ENCODE measurements at places on chromosomes 12 and 14.
A peak's percentile ranks its signal among the peaks of the same experiment; 100 is the strongest.

DNA sequence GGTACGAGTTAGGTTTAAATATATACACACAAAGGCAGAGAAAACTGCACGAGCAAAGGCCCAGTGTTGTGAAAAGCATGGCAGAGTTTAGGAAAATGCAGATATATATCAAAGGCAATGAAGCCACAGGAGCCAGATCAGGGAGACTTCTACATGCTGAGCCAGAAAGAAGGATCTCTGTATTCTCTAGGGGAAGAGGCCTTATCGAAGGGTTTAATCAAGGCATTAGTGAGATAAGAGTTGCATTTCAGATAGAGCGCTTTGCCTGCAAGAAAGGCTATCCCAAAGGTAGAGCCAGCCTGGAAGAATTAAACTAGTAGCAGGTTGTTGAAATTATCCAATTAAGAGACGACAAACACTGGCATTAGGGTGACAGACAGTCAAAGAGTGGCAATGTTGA, 7.6 kb downstream of the PTPRO start:
- DNase-seq = no peak

DNA sequence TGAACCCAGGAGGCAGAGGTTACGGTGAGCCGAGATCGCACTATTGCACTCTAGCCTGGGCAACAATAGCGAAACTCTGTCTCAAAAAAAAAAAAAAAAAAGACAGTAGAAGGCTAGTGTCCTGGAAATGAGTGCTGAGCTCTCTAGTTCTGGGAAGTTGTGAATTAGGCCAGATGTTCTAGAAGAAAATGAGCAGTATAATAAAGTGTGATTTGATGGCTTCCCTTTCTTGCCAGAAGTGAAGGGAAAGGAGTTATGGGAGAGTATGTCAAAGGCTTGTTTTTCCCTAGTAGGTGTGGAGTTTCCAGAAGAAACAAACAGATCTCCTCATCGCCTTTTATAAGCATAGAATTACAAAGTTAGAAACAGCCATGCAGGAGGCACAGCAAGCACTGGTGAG, 20.5 kb downstream of the RNF212B start:
- no peak for DNase-seq

DNA sequence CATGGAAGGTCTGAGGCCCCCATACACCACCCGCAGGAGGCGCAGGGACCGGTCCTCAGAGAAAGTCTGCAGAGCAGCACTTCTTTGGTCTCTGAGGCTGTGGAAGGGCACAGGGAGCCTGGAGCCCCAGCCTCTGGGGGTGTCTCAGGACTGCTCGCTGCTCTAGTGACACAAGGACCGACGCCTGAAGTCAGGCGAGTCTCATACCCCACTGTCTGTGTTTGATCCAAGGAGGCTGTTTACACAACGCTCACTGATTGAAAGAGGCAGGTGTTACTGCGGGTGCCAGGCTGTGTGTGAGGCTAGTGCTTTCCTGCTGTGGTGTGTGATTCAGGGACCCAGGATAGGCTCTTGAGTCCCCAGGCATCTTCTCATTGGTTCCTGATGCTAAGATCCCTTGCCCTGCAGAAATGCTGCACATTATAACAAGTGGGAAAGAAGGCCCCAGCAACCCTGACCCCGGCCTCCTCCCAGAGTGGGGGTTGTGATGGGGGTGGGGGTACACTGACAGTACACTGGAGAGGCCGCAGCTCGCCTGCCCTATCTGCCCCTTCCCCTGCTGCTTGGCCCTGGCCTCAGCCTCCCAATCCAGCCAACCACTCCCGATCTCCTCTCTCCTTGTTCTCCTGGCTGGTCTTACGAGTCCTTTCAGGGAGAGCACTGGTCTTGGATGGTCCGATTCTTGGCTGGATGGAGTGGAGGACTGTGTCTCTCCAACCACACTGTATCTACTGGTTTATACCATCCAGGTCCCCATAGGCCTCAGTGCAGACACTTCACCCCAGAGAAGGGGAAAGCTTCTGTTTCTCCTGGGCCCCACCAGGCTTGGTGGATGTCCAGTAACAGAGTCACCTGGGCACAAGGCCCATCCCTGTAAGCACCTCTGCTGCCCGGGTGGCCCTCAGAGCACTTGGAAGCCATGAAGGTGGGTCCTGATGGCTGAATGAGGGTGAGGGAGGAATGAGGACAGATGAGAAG, 6.6 kb downstream of the CACNA2D4 start:
- no peak for DNase-seq

DNA sequence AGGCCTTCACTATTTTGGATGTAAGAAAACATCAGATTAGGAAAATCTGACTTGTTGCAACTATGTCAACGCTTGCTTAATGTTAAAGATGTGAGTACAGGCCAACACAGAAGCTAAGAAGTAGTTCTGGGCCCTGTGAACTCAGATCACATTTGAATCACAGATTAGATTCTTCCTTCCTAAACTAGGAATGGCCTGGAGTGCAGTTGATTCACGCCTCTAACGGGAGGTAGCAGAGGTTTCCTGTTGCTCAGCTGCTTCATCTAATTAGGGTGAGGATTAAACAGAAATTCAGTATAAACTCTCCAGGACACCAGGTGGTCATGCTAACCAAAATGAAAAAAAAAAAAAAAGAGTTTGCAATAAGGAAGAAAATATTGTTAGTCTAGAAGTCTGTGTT, 314.3 kb downstream of the TRHDE start:
- no peak for DNase-seq

- no peak for DNase-seq
These were observed 34.9 kb downstream of the PPHLN1 start for GRCh38 chr12:42360747-42361403.

DNA sequence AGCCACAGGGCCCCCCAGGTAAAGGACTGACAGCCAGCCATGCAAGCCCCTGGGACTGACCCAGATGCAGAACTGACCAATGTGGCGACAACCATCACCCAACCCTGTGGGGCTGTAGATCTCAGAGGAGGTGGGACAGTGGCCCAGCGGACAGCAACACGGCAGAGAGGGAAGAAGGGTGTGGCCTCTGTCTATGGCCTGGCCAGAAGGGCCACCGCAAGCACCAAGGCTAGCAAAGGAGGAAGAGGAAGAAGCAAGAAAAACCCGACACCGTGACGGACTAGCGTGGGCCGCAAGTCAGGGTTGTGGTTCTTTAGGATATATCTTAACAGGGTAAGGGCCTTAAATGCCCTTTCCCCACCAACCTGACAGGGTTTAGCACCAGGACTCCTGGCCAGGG, 71.2 kb downstream of the ITPK1 start:
- peak; percentile 54 for DNase-seq

GRCh38 chr12:51631591-51631990, 40.6 kb downstream of the SCN8A start:
- no peak for DNase-seq

- DNase-seq = no peak
These were observed 9.6 kb downstream of the GSG1 start for GRCh38 chr12:13093848-13094220.

DNA sequence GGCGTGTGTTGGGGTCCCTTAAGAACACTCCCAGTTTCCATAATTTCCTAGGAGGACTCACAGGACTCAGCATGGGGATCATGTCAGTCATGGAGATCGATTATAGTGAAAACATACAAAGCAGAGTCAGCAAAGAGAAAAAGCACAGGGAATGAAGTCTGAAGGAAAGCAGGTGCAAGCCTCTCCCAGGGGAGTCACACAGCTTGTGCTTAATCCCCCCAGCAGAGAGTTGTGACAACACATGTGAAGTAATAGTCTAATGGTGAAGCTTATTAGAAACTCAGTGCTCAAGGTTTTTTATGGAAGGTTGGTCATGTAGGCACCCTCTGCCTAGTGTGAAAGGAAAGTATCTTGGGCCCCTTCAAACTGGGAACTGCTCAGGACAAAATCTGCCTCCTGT, 149.0 kb upstream of the SEL1L start:
- no peak for DNase-seq

GRCh38 chr12:24111616-24112015, 162.1 kb upstream of the SOX5 start:
- DNase-seq = no peak

DNA sequence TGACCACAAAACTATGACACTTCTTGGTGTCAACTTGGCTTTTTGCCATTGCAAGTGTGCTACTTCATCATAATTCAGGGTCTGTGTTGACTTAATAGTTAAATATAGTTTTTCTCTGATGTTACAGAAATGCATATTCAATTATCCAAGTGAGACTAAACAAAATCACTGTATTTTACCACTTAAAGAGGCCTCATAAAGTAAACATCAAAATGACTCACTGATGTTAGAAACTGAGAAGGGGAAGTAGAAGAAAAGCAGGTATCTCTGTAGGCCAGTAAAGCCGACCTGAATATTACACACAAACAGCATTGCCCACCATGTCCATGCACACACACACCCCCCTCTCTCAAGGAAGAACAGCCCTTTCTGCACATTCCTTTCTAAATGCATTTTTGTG, 55.4 kb downstream of the RPAP3 start:
- DNase-seq = no peak

DNA sequence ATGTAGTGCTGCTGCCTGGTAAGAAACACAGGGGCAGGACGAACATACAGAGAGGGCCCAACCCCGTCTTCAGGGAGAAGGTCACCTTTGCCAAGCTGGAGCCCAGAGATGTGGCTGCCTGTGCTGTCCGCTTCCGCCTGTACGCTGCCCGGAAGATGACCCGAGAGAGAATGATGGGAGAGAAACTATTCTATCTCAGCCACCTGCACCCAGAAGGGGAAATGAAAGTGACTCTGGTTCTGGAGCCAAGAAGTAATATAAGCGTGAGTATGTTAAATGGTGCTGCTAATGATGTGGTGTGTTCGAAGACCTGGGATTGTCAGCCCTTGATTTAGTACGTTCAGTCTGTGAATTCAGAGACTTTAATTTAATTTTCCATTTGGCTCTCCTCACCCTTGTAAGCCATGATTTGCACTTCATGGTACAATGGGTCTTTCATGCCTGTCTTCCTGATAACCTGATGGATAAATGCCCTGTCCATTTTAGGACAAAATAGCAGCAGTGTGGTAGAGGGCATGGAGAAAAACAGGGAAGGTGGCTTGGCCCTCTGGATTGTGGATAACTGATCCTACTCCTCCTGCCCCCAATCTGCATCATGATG, 318.9 kb downstream of the SNAPC1 start:
- DNase-seq = no peak

GRCh38 chr14:97710726-97711125, 913.5 kb downstream of the VRK1 start:
- no peak for DNase-seq

GRCh38 chr12:13128291-13128965, 25.0 kb upstream of the GSG1 start:
- DNase-seq = no peak

DNA sequence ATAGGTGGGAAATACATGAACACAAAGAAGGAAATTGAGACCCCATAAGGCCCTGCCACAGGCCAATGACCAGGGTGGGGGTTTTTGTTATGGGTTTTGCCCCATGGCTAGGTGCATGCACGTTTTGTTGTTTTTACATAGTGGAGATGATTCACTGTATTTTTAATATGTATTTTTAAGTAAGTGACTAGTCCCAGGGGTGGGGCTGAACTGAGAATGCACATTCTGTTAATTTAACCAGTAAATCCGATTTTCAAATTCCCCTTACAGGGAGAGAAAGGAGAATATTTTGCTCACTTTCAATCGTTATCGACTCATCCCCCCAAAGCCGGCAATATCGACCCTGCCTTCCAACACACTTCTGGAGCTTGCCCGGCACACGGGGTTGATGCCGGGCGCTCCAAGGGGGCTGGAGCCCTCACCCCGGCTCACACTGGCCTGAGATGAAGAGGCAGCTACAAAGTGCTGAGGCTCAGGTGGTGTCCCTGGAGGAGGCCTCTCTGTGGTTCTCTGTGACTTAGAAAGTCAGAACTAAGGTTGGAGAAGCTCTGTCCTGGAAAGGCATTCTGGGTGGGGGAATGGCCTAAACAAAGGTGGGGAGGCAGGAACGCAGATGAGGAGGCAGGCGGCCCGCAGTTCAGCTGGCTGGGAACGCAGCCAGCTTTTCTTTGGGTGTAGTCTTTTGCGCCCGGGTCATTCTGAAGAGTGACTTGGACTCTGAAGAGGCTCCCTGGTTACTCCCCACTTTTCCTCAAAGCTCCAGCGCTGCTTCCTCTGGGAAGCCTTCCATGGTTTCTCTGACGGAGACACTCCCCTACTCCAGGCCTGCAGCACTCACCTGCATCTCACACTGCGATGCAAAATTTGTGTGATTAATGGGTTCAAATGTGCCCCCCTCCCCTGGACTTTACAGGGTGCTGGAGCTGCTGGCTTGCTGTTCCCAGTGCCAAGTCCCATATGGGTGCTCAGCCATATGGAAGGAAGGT, 50.7 kb upstream of the DLK1 start:
- no peak for DNase-seq

DNA sequence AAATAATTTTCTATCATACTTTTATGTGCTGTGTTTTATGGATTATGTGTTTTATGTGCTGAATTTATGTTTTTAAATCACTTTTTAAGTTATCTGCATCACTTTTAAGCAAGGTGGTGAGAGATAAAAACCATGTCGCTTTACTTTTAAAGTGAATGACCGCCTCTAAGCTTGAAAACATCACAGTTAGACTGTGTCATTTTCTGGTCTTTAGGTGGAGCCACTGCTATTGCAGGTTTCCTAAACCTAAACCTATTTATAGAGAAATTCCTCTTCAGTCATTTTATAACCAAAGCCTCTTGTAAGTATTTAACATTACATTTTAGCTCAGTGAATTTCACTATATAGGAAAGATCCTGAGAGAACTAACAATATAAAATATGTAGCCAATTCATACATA, 21.0 kb upstream of the MDM2 start:
- no peak for DNase-seq

DNA sequence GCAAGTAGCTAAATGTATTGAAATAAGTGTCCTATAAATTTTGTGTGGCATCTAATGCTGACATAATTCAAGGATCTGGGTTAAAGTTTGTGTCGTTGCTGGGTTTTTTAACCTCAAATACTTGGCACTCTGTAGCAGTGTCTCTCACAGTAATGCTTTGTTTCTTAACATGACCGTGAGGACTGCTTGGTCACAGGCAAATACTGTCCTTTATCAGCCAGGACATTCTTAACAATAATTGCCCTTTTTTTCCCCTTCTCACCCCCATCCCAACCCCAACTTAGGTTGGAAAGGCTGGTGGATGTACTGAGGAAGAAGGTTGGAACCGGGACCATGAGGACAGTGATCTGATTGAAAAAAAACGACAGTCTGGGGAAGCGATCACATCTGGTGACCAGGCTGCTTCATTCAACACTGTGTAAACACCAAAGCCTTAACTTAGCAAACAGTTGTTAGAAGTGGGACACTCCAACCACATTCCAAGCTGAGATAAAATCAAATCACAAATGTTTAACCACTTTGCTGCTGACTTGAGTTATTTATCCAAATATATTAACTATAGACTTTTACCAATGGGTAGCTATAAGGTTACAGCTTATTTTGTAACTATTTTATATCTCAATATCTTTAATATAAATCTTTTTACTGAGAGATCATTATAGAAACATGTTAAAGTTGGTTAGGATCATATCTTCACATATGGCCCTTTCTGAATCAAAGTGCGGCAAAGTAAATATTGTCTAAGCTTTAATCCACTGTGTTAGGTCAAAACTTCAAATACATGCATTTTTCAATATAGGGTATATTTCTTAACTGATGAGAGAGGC, 48.2 kb downstream of the FOXA1 start:
- DNase-seq = no peak

All from CMK (cell line).